A549 treated with CpdA at 1 μM for 4 hours (cell line): ENCODE measurements at places on chromosomes 4 and X. TPM values are rescaled to one million over a fixed set of nuclear protein-coding genes. Genes with fewer than 3 reads are reported as not detected.

Gene ERAS
- 0.10 TPM in 1 of 5 replicates, not detected in the others for total RNA-seq

Gene TMEM165
- 47.7 to 55.7 TPM (median 49.5 TPM) in 5 replicates for total RNA-seq

Gene F8A2
- total RNA-seq = not detected in 5 replicates

Gene HAND2
- total RNA-seq = 0.14 to 0.66 TPM (median 0.36 TPM) in 5 replicates

Gene BEX1
- total RNA-seq = not detected in 5 replicates

Gene DNAAF6
- not detected in 5 replicates for total RNA-seq

Gene TRO
- 0.47 to 0.85 TPM (median 0.73 TPM) in 5 replicates for total RNA-seq
